ENCODE measurements at places on chromosomes 2 and 18. TPM values are rescaled to one million over a fixed set of nuclear protein-coding genes. Genes with fewer than 3 reads are reported as not detected.

GRCh38 chr2:28982381-28982950, 1.4 kb downstream of the TOGARAM2 start:
- H3K4me3 ChIP-seq: no peak overlapping the region
- no peaks in the 10 kb centered on the region for H3K27me3 ChIP-seq
- H3K36me3 ChIP-seq: no peaks in the 10 kb centered on the region
- DNase-seq: no peak
- peaks cover 15% of the 10 kb centered on the region for H3K4me1 ChIP-seq
- no peak overlapping the region for H3K27ac ChIP-seq

GRCh38 chr2:35803126-35803525, 552.5 kb upstream of the CRIM1 start:
- H3K4me3 ChIP-seq: no peak overlapping the region
- H3K27ac ChIP-seq: no peak overlapping the region
- H3K36me3 ChIP-seq: peaks cover 5% of the 10 kb centered on the region
- no peak for DNase-seq

- H3K4me3 ChIP-seq: no peak overlapping the region
- H3K4me1 ChIP-seq: no peaks in the 10 kb centered on the region
- no peaks in the 10 kb centered on the region for H3K27me3 ChIP-seq
Measured at GRCh38 chr2:154189953-154190352, 318.2 kb downstream of the GALNT13 start.

GRCh38 chr18:23391156-23391555, 61.9 kb upstream of the RIOK3 start:
- H3K27me3 ChIP-seq: no peaks in the 10 kb centered on the region
- no peak overlapping the region for H3K4me3 ChIP-seq
- H3K4me1 ChIP-seq: peaks cover 19% of the 10 kb centered on the region
- no peaks in the 10 kb centered on the region for H3K36me3 ChIP-seq
- DNase-seq: no peak

GRCh38 chr2:39145906-39146421, 25.1 kb upstream of the SOS1 start:
- H3K4me1 ChIP-seq: peaks cover 18% of the 10 kb centered on the region
- no peaks in the 10 kb centered on the region for H3K27me3 ChIP-seq
- no peak for DNase-seq
- H3K27ac ChIP-seq: no peak overlapping the region
- no peaks in the 10 kb centered on the region for H3K36me3 ChIP-seq
- H3K4me3 ChIP-seq: no peak overlapping the region

DNA sequence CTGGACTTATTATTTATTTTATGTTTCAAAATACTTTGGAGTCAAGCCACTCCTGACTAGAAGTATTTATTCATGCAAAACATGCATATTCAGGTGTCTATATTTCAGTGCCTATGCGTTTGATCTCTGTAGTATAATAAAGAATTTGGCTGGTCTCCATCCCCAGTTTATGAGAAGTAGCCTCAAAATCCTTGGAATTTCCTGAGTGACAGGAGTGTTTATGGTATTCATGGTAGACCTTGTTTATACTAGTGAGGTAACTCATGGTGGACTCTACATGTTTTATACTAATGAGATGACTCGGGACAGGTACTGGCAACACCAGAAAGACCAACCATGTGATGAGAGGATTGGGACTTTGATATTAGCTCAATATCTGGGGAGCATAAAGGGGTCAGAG, 43.9 kb upstream of the CSRNP3 start:
- H3K27me3 ChIP-seq: peaks cover 2% of the 10 kb centered on the region
- H3K27ac ChIP-seq: no peak overlapping the region
- H3K4me3 ChIP-seq: no peak overlapping the region
- peaks cover 6% of the 10 kb centered on the region for H3K36me3 ChIP-seq

- H3K27me3 ChIP-seq: no peaks in the 10 kb centered on the region
- H3K36me3 ChIP-seq: peaks cover 34% of the 10 kb centered on the region
- DNase-seq: no peak
- peak overlapping the region; percentile 79 for H3K4me3 ChIP-seq
- H3K4me1 ChIP-seq: peaks cover 59% of the 10 kb centered on the region
Measured at GRCh38 chr18:69982417-69982816, 34.7 kb upstream of the CD226 start.

DNA sequence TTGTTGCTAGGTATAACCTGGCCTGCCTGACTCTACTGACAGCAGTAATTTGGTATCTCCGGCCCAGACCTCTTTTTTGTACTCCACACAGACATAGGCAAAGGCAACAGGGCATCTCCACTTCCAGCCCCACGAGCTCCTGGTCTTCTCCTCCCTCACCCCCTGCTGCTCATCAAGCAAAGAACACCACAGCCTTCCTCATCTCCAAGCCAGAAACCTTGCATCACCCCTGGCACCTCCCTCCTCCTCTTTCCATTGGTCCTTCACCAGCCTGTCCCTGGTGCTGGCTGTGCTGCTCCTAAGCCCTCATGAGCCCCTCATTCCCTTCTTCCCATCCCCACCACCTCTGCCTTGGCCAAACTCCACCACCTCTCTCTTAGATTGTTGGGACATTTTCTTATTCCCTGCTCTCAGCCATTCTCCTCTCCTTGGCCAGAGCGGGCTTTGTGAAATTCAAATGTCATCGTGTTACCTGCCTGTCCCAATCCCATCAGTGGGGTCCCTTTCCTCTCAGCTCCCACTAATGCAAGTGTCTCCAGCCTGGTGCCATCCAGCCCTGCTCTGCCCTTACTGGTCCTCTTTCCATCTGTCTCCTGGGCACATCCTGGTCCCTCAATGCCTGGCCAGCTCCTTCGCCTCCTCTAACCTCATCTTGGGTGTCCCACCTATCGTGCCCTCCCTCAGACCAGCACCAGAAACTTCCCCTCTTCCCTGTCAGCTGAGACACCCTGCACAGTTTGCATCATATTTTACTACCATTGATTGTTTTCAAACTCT, 77.4 kb downstream of the INHBB start:
- no peaks in the 10 kb centered on the region for H3K36me3 ChIP-seq
- H3K27ac ChIP-seq: no peak overlapping the region

DNA sequence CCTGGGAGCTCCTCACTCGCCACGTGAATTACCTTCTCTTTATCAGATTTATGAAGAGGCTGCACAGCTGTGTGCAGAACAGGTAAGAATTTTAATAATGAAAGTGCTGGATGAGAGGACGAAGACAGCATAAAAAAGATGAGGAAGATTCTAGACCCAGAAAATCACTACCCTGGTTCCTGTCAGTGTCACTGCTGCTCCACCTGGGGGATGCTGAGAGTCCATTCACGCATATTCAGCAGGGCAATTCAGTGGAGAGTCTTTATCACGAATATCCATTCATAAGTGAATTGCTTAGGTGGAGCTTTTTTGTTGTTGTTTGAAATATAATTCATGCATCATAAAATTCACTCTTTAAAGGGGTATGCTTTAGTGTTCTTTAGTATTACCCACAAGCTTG, 52.0 kb downstream of the MRPL33 start:
- peaks cover 5% of the 10 kb centered on the region for H3K36me3 ChIP-seq
- no peaks in the 10 kb centered on the region for H3K27me3 ChIP-seq
- H3K4me1 ChIP-seq: no peaks in the 10 kb centered on the region
- no peak overlapping the region for H3K27ac ChIP-seq

- no peak overlapping the region for H3K4me3 ChIP-seq
- no peaks in the 10 kb centered on the region for H3K36me3 ChIP-seq
- no peak for DNase-seq
Measured at GRCh38 chr2:206627632-206628031, 14.7 kb upstream of the FAM237A start.

GRCh38 chr2:213834331-213834730, 550.1 kb downstream of the SPAG16 start:
- no peak overlapping the region for H3K27ac ChIP-seq
- no peak overlapping the region for H3K4me3 ChIP-seq
- H3K4me1 ChIP-seq: no peaks in the 10 kb centered on the region
- no peak for DNase-seq
- no peaks in the 10 kb centered on the region for H3K36me3 ChIP-seq

- no peak for DNase-seq
- H3K4me3 ChIP-seq: no peak overlapping the region
- H3K4me1 ChIP-seq: no peaks in the 10 kb centered on the region
- H3K27me3 ChIP-seq: peaks cover 21% of the 10 kb centered on the region
Measured at GRCh38 chr2:10839813-10840212, 27.2 kb upstream of the PDIA6 start.

- H3K36me3 ChIP-seq: no peaks in the 10 kb centered on the region
- H3K4me1 ChIP-seq: no peaks in the 10 kb centered on the region
- H3K27me3 ChIP-seq: no peaks in the 10 kb centered on the region
- DNase-seq: no peak
- H3K27ac ChIP-seq: no peak overlapping the region
Measured at GRCh38 chr2:150192701-150193100, 294.8 kb downstream of the RND3 start.

GRCh38 chr18:76679945-76680344, 142.4 kb upstream of the ZNF236 start:
- H3K27me3 ChIP-seq: peaks cover 8% of the 10 kb centered on the region
- no peak for DNase-seq
- H3K4me1 ChIP-seq: no peaks in the 10 kb centered on the region
- H3K27ac ChIP-seq: no peak overlapping the region

GRCh38 chr18:46068763-46069162, 3.3 kb downstream of the PSTPIP2 start:
- no peaks in the 10 kb centered on the region for H3K36me3 ChIP-seq
- no peak for DNase-seq

- DNase-seq: no peak
- no peak overlapping the region for H3K4me3 ChIP-seq
- no peaks in the 10 kb centered on the region for H3K36me3 ChIP-seq
- H3K27me3 ChIP-seq: no peaks in the 10 kb centered on the region
- H3K27ac ChIP-seq: no peak overlapping the region
Measured at GRCh38 chr2:106990297-106990696, 104.3 kb upstream of the ST6GAL2 start.

DNA sequence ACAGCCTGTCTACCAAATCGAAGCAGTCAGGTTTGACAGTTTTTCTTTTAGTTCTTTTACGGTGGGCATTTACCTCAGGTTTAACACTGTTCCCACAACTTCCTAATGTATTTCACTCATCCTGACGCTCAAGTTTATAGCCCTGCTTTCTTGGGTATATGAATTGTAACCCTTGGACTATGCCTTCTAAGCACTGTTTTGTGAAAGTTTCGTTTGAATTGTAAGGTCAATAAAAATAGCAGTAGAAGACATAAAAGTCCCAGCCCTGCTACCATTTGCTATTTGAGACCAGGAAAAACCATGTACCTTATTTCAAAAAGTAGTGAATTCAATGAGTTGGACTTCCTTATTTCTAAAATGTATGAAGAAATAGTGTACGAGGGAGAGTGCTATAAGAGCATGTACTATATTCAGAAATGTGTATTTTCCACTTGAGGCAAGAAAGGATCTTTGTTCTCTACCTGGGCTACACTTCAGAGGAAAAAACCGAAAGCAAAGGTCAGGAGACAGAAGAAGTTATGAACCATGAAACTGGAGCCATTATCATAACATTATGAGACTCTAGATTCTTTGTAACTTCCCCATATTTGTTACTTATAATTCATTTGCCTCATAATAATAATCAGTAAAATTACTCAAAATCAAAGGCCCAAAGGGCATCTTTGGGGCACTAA, 1.9 kb upstream of the ZC3H15 start:
- DNase-seq: no peak
- H3K27me3 ChIP-seq: no peaks in the 10 kb centered on the region
- H3K4me1 ChIP-seq: peaks cover 38% of the 10 kb centered on the region
- H3K4me3 ChIP-seq: peak overlapping the region; percentile 98
- H3K36me3 ChIP-seq: peaks cover 5% of the 10 kb centered on the region
- peak overlapping the region; percentile 97 for H3K27ac ChIP-seq

DNA sequence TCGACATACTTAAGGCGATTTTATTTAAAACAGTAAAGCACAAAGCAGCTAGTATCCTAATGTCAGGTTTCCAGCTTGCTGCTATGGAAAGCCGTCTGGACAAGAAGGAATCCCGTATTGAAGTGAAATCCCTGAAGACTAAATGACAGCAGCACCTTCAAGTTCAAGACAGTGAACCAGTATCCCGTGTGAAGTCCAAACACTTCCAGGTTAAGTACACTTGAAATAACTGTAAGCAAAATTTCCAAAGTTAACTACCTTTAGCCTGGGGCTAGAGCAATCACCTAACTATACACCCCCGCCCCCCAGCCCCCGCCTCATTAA, 1.2 kb downstream of the MBOAT2 start:
- H3K27me3 ChIP-seq: peaks cover 7% of the 10 kb centered on the region
- H3K4me3 ChIP-seq: peak overlapping the region; percentile 75
- no peak overlapping the region for H3K27ac ChIP-seq

GRCh38 chr2:64062840-64063239, 43.6 kb upstream of the VPS54 start:
- peaks cover 8% of the 10 kb centered on the region for H3K27me3 ChIP-seq
- no peak overlapping the region for H3K27ac ChIP-seq
- H3K4me3 ChIP-seq: no peak overlapping the region
- peaks cover 14% of the 10 kb centered on the region for H3K4me1 ChIP-seq
- DNase-seq: no peak

DNA sequence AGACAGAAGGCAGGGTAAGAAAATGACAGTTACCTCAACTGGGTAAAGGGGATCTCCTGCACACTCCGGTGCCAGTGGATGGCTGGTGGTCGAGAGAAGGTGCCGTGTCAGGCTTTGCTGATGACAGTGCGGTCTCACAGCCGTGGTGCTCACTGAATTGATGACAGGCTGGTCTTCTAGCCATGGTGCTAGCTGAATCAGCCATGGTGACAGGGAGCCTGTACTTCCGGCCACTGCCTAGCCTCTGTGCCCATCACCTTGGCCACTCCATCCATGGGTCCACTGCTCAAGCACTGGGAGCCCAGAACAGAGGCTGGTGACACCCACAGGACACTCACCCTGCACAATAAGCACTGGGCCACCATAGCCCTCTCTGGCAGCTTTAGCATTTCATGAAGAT, 315.9 kb downstream of the FBXO15 start:
- no peak overlapping the region for H3K4me3 ChIP-seq
- H3K4me1 ChIP-seq: no peaks in the 10 kb centered on the region
- H3K36me3 ChIP-seq: no peaks in the 10 kb centered on the region
- DNase-seq: no peak
- no peaks in the 10 kb centered on the region for H3K27me3 ChIP-seq

GRCh38 chr18:9839853-9840252, 45.9 kb upstream of the TXNDC2 start:
- H3K27me3 ChIP-seq: peaks cover 16% of the 10 kb centered on the region
- H3K4me1 ChIP-seq: no peaks in the 10 kb centered on the region
- H3K4me3 ChIP-seq: no peak overlapping the region
- no peaks in the 10 kb centered on the region for H3K36me3 ChIP-seq
- H3K27ac ChIP-seq: no peak overlapping the region
- no peak for DNase-seq

GRCh38 chr2:215060861-215061536, 77.4 kb downstream of the ABCA12 start:
- DNase-seq: no peak
- H3K27ac ChIP-seq: no peak overlapping the region
- no peak overlapping the region for H3K4me3 ChIP-seq
- H3K36me3 ChIP-seq: no peaks in the 10 kb centered on the region
- H3K4me1 ChIP-seq: no peaks in the 10 kb centered on the region

The SPATA3 gene
- 0.50 TPM for total RNA-seq

The EIF2B4 gene
- total RNA-seq: 52.0 TPM

The GALNT3 gene
- total RNA-seq: 22.6 TPM

The DNAH6 gene
- 1.0 TPM for total RNA-seq

The HES6 gene
- total RNA-seq: 11.3 TPM

The ZNF521 gene
- 1.8 TPM for total RNA-seq

The RESP18 gene
- total RNA-seq: not detected

The ABCG5 gene
- not detected for total RNA-seq

The AQP12A gene
- total RNA-seq: not detected

The EFEMP1 gene
- not detected for total RNA-seq

The WDR12 gene
- 76.4 TPM for total RNA-seq

The TRIM54 gene
- total RNA-seq: 0.28 TPM

Data from natural killer cell treated with Interleukin-12 subunit alpha and Interleukin-12 subunit beta and Interleukin-15 and Interleukin-18, amount 100 ng/mL, for 72 hours (primary cell).